ENCODE measurements at places on chromosomes 7 and 10.

- no peaks in the 10 kb centered on the region for H3K27me3 ChIP-seq
- H3K4me1 ChIP-seq = no peaks in the 10 kb centered on the region
- no peak overlapping the region for H3K27ac ChIP-seq
- H3K36me3 ChIP-seq = no peaks in the 10 kb centered on the region
- no peak overlapping the region for H3K4me3 ChIP-seq
Measured at GRCh38 chr10:1652151-1652550, 85.2 kb downstream of the ADARB2 start.

GRCh38 chr7:7569081-7569527, 2.4 kb downstream of the MIOS start:
- no peaks in the 10 kb centered on the region for H3K4me1 ChIP-seq
- H3K27me3 ChIP-seq = no peaks in the 10 kb centered on the region
- no peak overlapping the region for H3K27ac ChIP-seq
- no peaks in the 10 kb centered on the region for H3K36me3 ChIP-seq

DNA sequence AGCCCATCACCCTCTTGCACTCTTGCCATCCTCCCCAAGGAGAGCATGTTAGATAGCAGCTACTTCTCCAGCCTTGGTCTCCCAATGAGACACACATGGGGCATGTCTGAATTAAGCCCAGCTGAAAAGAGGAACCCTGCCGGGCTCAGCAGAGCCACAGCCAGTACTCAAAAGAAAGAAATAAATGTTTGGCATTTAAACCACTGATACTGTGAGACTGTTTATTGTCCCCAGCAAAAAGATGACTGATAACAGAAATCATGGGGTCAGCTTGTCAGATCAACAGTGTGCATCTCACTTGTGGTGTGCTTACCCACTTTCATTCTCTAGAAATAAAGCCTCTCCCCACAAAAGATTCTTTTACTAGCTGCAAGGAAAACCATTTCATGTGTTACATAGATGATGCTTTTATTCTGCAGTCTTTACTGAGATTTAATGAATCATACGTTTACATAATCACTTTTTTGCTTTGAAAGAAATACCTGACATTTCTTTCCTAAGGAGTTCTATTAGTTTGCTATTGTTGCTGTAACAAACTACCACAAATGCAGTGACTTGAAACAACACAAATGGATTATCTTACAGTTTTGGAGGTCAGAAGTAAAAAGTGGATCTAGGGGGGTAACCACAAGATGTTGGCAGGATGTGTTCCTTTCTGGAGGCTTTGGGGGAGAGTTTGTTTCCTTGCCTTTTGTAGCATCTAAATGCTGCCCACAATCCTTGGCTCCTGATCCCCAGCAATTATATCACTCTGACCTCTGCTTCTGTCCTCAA, 20.9 kb downstream of the ANKRD7 start:
- DNase-seq = no peak
- H3K27me3 ChIP-seq = no peaks in the 10 kb centered on the region
- no peak overlapping the region for H3K4me3 ChIP-seq

DNA sequence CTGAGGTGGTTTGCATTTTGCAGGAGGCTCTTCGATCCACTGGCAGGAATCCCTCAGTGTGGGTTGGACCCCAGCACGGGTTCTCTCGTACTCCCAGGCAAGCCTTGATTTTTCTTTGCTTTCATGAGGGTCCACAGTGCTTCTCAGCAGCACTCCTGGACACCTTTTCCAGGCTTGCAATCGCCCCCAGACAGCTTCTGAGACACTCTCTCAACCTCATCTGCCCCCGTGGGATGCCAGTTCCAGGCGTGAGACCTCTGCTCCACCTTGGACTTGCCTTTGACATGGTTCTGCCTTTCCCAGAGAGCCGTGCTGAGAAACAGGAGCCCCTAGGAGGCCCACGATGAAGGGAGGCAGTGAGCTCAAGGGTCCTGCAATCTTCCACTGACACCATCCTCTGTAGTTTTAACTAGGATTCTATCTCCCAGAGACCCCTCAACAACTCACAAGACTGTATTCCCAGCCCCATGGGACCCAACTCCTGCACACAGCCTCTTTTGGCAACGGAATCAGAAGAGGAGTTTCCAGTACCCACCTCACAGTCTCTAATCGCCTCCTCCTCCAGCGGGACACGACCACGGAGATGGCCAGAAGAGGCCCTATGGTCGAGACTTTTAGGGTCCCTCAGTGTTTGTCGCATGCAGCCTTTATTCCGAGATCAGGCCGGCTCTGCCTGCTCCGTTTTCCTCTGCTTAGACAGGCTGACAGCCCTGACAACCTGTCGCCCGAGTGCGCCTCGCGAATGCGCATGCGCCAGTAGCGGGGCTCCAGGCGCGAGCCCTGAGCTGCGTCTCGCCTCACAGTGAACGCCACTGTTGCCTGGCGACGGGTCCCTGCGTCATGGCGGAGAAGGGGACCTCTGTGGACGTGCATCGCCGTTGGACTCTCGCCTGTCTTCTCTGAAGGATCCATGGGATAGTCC, 26.0 kb upstream of the ZNF273 start:
- no peak overlapping the region for H3K4me3 ChIP-seq
- H3K27ac ChIP-seq = no peak overlapping the region
- no peak for DNase-seq
- no peaks in the 10 kb centered on the region for H3K4me1 ChIP-seq
- peaks cover 3% of the 10 kb centered on the region for H3K27me3 ChIP-seq

GRCh38 chr7:27560706-27561235, 101.9 kb downstream of the HIBADH start:
- DNase-seq = no peak
- no peaks in the 10 kb centered on the region for H3K36me3 ChIP-seq
- H3K4me3 ChIP-seq = no peak overlapping the region
- H3K27ac ChIP-seq = no peak overlapping the region
- no peaks in the 10 kb centered on the region for H3K4me1 ChIP-seq

GRCh38 chr10:103890194-103890658, 27.8 kb downstream of the STN1 start:
- no peaks in the 10 kb centered on the region for H3K36me3 ChIP-seq
- H3K27me3 ChIP-seq = no peaks in the 10 kb centered on the region
- H3K4me3 ChIP-seq = no peak overlapping the region
- H3K4me1 ChIP-seq = no peaks in the 10 kb centered on the region
- peak overlapping the region; percentile 17 for H3K27ac ChIP-seq

DNA sequence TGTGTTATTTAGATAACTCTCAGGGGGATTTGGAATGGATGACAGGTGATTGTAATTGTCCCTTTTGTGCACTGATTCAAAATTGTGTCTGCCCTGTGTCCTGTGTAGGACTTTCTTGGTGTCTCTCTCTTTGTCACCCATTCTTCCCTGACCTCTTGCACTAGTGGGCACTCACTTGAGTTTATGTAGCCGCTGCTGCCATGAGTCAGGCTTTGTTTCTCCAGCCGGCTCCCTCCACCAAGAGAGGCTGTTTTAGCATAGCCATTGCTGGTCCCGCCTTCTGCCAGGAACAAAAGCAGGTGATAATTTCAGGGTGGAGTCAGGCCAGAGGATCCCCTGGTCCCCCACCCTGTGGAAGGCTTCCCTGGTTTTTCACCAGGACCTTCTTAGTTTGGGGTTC, 8.4 kb downstream of the COL17A1 start:
- no peak overlapping the region for H3K4me3 ChIP-seq
- H3K27ac ChIP-seq = no peak overlapping the region
- DNase-seq = no peak
- no peaks in the 10 kb centered on the region for H3K27me3 ChIP-seq
- no peaks in the 10 kb centered on the region for H3K4me1 ChIP-seq

DNA sequence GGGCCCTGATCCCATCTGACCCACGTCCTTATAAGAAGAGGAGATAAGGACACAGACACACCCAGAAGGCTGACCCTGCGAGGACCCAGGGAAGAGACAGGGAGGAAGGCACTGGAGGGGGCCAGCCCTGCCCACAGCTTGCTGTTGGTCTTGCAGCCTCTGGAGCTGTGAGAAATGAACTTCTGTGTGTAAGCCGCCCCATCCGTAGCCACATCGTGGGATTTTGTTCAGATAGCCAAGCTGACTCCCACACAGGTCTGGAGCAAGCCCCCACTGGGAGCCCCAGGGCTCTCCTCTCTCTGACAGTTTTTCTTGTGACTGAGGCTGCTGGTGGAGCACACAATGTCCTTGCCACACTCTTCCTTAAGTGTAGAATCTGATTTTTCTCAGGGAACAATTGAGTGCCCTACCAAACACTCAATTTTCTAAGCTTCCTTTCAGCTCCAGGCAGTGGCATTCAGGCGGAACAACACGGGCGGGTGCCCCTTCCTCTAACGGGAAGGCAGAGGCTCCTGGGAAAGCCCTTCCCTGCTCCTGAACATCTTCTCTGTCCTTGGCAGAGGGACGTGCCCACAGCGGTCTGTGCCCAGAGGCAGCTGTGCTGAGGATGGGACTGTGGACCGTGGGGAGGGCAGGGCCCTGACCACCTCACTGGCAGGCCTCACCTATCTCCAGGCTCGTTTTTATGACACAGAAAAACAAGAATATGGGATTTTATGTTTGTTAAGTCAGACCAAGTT, 160.6 kb upstream of the SHH start:
- no peak overlapping the region for H3K4me3 ChIP-seq
- H3K27ac ChIP-seq = no peak overlapping the region

DNA sequence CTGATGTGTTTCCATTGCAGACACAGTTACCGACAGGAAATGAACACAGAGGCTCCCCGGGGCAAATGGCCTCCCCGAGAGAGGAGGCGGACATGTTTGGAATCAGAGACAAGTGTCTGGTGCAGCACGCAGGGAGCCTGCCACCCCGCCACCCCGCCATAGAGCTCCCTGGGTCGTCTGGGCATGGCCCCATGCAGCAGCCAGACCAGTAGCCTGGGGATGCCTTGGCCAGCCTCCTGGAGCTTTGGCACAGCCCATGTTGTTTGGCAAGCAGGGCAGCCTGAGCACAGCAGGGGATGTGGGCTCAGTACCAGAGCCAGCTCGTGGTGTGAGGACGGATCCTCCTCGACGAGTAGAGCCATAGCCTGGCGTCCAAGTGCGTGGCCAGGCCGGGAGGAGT, 80.8 kb downstream of the NKX6-2 start:
- DNase-seq = no peak
- no peaks in the 10 kb centered on the region for H3K27me3 ChIP-seq
- no peak overlapping the region for H3K27ac ChIP-seq
- no peaks in the 10 kb centered on the region for H3K36me3 ChIP-seq

DNA sequence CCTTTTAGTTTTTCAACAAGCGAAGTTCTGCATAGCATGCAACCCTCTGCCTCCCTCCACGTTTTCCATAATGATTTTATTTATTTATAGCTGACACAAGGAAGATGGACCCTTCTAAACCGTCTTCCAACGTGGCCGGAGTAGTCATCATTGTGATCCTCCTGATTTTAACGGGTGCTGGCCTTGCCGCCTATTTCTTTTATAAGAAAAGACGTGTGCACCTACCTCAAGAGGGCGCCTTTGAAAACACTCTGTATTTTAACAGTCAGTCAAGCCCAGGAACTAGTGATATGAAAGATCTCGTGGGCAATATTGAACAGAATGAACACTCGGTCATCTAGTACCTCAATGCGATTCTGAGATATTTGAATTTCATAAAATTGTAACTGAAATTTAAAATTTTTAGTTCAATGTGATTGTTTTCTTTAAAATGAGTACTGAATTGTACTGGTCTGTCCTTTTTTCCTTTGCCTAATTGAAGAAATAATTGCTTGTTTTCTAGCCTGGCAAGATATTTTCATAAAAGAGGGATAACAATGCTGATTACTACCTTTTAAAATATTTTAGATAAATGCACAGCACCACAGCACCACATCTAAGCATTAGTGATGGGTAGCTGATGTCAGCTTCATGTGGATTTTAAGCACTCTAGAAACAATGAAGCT, 41.5 kb upstream of the SLC39A12 start:
- no peaks in the 10 kb centered on the region for H3K4me1 ChIP-seq
- no peak overlapping the region for H3K27ac ChIP-seq
- H3K4me3 ChIP-seq = no peak overlapping the region
- no peaks in the 10 kb centered on the region for H3K27me3 ChIP-seq
- DNase-seq = peak; percentile 64

GRCh38 chr10:21263263-21263803, 262.1 kb downstream of the SKIDA1 start:
- no peaks in the 10 kb centered on the region for H3K4me1 ChIP-seq
- no peaks in the 10 kb centered on the region for H3K36me3 ChIP-seq
- H3K4me3 ChIP-seq = no peak overlapping the region
- no peak overlapping the region for H3K27ac ChIP-seq

- no peak overlapping the region for H3K27ac ChIP-seq
- no peak for DNase-seq
- no peaks in the 10 kb centered on the region for H3K36me3 ChIP-seq
- no peaks in the 10 kb centered on the region for H3K27me3 ChIP-seq
- H3K4me1 ChIP-seq = no peaks in the 10 kb centered on the region
- no peak overlapping the region for H3K4me3 ChIP-seq
Measured at GRCh38 chr10:115989621-115990020, 283.4 kb downstream of the GFRA1 start.

DNA sequence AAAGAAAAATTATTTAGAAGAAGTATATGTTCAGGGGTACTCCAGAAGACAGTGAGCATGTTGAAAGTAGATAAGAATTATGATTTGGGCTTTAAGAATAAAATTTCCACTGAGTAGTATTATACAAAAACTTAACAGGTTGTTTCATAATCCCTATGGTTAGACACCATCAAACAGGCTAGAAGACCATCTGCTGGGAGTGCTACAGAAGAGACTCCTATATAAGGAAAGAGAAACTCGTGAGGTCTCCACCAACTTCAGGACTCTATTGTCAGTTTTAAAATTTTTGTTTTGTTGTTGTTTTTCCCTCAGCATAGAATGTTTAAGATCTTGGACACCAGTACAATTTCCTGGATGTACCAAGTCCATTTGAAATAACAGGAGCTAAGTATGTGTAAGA, 13.1 kb downstream of the DNAJC1 start:
- H3K27ac ChIP-seq = no peak overlapping the region
- H3K4me1 ChIP-seq = no peaks in the 10 kb centered on the region
- no peak for DNase-seq
- H3K27me3 ChIP-seq = no peaks in the 10 kb centered on the region
- H3K36me3 ChIP-seq = no peaks in the 10 kb centered on the region
- H3K4me3 ChIP-seq = no peak overlapping the region

GRCh38 chr7:7264306-7265040, 82.1 kb downstream of the C1GALT1 start:
- DNase-seq = no peak
- no peaks in the 10 kb centered on the region for H3K36me3 ChIP-seq
- no peak overlapping the region for H3K27ac ChIP-seq

DNA sequence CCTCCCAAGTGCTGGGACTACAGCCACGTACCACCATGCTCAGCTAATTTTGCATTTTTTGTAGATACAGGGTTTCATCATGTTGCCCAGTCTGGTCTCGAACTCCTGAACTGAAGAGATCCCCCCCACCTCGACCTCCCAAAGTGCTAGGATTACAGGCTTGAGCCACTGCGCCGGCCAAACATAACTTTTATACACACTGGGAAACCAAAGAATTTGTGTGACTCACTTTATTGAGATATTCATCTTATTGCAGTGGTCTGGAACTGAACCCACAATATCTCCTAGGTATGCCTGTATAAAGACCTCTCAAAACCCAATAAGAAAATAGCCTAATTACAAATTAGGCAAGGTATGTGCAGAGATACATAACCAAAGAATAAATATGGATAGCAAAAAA, 182.6 kb upstream of the FEZF1 start:
- H3K36me3 ChIP-seq = no peaks in the 10 kb centered on the region
- H3K4me3 ChIP-seq = no peak overlapping the region
- no peak overlapping the region for H3K27ac ChIP-seq
- H3K27me3 ChIP-seq = no peaks in the 10 kb centered on the region
- DNase-seq = no peak
- H3K4me1 ChIP-seq = no peaks in the 10 kb centered on the region

GRCh38 chr7:5667391-5667790, 114.1 kb downstream of the RNF216 start:
- no peak overlapping the region for H3K4me3 ChIP-seq
- no peaks in the 10 kb centered on the region for H3K27me3 ChIP-seq
- H3K4me1 ChIP-seq = no peaks in the 10 kb centered on the region

All from uterus (tissue), 4 donors.